ENCODE measurements at places on chromosomes 12 and 14.

DNA sequence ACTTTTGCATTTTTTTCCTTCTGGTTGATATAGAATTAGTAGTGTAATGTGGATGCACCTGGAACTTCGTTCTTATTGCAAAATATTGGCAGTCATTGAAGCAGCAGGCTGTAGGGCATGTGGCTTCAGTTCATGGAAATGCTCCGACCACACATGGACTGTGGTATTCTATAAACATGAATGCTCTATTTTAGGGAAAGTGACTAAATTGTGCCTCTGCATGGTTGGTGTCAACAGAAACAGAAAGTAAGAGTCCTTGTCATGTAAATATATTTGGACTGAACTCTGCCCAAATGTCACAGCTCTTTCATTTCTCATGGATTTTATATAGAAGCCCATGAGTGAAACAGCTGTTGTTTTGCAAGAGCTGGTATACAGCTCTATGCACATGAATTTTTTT, 917.0 kb downstream of the LRFN5 start:
- DNase-seq: no peak

DNA sequence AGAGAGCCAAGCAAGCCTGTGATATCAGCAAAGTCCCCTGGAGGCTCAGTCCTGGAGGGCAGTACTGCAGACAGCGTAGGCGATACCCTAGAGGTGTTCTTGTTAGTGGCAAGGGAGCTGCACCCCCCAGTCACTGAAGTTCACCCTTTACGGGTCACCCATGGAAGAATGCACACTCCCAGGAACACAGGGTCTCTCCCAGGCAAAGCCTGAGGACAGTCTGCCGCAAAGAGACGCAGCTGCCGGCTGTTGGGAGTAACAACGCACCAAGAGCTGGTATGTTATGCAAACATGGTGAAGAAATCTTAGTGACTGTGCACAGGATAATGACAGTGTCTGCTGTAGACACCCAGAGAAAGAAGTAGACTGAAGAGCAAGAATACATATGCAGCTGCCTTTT, 43.5 kb upstream of the NOS1 start:
- DNase-seq: no peak

- no peak for DNase-seq
Measured at GRCh38 chr12:14314801-14315200, 50.7 kb upstream of the ATF7IP start.

DNA sequence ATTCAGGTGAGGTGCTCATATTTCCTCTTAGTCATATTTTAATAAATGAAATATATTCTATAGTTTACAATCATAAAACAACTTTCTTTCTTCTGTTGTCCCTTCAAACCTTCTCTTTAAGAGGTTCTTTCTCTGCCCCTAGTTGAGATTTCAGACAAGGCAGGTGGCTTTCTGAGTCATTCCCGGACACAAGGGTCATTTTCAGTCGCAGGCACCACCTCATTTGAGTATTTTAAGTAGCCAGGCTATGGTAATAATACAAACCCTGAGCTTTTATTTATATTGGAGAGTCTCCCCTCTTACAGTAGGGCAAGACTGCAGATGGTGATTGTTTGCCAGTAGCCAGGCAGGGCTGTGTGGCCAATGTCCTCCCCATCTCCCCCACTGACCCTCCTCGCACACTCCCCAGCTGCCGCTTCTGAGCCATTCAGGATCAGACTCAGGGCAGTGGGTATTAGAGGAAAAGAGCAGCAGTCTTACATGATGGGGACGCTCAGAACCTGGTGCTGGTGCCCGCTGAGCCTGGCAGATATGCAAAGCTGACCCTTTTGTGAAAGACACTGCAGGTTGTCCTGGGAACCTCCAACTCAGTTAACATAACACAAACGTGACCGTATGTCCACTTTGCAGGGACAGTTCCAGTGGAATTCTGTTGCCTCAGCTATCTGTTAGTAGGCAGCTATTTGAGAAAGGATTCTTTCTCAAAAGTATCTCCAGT, 101.1 kb upstream of the BCL2L14 start:
- no peak for DNase-seq

GRCh38 chr12:28104903-28105864, 85.1 kb upstream of the CCDC91 start:
- no peak for DNase-seq

GRCh38 chr12:59079002-59079401, 158.7 kb upstream of the LRIG3 start:
- no peak for DNase-seq

- DNase-seq: no peak
Measured at GRCh38 chr12:26250801-26251200, 55.4 kb downstream of the SSPN start.

- no peak for DNase-seq
Measured at GRCh38 chr12:14784471-14784870, 18.8 kb downstream of the WBP11 start.

GRCh38 chr14:36221112-36221511, 44.6 kb upstream of the PTCSC3 start:
- DNase-seq: no peak

DNA sequence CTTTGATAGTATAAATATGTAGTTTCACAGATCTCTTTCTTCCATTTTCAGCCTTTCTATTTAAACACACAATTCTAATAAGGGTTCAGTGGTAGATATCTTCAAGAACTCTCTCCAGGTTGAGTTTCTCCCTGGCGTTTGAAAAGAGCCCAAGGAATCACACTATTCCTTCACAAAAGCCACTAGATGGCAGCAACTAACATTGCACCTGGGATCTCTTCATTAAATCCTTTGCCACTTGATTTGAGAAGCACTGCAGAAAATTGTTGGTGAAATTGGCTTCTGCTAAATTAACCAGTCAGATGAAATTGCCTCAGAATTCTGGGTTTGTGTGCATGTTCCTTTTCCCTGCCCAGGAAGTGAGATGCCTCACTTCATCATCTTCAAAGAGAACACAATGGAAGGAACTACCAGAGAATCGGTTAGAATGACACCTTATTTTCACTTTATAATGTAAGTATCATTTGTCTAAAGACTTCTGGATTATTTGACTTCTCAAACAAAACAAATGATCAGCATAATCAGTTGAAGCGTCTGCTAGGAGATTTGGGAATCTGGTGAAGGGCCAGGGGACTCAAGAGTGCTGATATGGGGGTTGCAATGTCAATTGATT, 6.8 kb downstream of the CCDC198 start:
- DNase-seq: peak; percentile 36

DNA sequence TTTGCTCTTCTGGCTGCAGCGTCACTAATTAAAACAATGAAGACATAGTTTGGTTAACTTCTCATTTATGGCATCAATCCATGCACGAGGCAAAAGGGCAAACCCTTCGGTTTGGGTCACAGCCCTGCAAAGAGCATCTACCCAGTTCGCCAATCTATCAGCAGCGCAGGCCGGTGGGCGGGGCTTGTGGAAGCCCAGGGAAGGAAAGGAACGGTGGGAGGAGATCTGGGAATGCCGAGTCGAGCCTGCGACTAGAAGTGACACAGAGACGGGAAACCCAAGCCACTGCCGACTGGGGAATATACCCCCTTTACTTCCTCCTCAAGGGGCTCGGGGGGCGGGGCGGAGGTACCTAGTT, 466 bp downstream of the KICS2 start:
- peak; percentile 86 for DNase-seq

DNA sequence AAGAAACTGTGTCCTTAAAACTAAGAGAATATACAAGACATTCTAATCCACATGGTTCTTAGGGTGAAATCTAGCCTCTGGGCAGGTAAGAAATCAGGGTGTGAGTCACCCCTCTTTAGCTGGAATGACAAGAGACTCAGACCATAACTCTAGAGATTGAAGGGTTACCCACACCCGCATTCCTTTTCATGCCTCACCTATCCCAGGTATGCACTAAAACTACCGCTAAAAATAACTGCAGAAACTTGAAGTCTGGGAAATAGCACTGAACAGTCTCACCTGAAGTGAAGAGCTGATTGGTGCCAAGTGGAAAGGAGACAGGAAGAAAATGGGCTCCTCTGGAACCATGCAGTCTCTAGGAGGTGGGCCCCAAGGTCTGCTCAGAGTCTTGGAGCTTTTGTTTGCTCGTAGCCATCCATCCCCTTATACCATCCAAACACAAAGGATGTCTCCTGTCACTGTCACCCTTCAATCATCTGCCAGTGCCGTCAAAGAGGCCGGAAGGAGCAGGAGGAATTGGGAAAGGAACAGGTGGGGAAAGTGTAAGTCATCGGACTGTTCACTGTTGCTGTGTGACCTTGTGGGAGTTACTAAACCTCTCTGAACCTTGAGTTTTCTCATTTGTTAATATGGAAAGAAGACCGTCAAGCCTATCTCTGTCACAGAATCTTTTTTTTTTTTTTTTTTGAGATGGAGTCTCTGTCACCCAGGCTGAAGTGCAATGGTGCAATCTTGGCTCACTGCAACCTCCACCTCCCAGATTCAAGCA, 22.4 kb downstream of the DDX47 start:
- DNase-seq: no peak

DNA sequence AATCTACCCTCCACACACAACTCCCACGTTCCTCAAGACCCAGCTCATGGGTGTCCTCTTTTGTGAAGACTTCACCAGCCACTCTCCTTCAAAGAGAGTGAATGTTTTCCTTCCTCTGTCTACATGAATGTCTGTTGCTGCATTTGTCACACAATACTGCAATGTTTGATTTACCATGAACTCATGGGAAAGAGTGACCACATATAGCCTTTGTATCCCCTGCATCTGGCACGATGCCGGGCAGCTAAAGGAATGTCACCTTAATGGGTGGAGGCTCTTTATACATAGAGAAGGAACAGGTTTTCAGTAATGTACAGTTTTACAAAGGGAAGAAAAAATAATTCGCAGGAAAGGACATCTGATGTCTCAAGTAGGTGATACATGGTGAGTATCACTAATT, 12.1 kb upstream of the BCDIN3D start:
- no peak for DNase-seq

DNA sequence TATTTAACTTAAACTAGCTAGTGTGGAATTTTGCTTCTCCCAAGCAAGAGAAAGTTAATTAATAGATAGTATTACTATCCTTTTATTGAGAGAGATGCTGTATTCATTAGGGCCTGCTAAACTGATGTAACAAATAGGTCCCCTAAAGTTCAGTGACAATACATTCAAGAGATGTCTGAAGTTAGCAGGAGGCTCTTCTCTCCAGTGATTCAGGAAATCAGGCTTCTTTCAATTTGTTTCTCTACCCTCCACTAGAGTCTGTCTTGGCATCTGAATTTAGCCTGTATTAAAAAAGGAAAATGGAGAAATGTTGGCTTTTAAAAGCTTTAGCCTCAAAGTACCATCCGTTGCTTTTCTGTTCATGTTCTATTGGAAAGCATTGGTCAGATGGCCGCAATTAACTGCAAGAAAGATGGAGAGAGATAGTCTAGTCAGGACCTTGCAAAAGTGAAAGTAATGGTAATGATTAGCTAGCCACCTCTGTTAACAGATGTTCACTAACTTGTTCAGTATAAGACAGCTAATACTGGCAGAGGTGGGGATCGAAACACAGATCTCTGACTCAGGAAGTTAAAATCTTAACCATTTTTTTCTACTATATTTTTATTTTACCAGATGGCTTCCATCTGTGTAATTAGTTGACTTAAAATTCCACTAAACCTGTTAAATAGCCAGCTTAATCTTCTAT, 786.8 kb downstream of the TMTC2 start:
- DNase-seq: no peak

- DNase-seq: no peak
Measured at GRCh38 chr14:104739546-104740516, 13.1 kb upstream of the SIVA1 start.

- DNase-seq: no peak
Measured at GRCh38 chr14:77026930-77027537, 1.5 kb downstream of the IRF2BPL start.

- DNase-seq: peak; percentile 11
Measured at GRCh38 chr12:19402743-19403431, 36.4 kb upstream of the AEBP2 start.

- DNase-seq: no peak
Measured at GRCh38 chr12:110555577-110556406, 27.3 kb downstream of the PPTC7 start.

DNA sequence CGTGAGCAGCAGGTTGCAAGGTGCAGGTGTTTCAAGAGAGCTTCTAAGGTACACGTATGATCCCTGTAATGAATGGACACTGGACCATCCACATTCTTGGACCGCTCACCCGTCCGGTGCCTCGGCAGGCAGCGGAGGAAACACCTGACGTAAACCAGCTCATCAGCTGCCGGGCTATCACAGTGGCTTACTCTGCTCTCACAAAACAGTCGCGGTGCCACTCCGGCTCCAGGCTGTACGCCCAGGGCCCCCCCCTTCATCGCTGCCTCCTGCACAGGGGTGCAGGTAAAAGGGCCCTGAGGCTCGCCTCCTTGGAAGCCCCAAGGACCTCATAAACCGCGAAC, 436 bp downstream of the VPS33A start:
- peak; percentile 24 for DNase-seq

DNA sequence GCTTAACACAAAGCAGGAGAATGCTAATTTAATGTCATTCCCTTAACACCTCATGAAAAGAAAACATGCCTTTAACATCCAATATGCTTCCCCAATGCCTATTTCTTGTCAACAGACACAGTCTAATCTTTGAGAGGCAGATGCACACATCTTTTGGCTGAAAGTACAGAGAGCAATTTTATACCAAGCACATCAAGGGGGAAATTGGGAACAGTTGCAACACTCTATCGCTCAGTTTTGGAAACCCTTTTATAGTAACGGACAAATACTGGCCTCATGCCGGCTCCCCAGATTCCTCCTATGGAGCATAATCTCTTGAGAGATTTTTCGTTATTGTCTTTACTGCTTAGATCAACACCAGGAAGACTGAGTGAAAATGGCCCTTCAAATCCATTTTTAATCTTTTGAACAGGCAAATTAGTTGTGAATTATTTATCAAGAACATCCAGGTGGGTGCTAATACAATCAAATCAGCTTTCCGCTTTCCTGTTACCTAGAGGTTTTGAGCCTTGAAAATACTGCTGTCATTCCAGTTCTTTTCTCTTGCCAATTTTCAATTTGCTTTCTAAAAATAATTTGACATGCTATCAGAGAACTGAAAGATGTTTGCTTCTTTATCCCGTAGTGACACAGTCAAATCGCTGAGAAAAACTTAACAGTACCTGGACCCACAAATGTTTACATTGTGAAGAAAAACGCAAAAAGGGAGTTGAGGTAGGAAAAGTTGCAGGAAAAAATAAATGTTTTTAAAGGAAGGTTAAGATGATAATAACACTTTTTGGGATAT, 60.7 kb upstream of the CAND1 start:
- no peak for DNase-seq

GRCh38 chr12:115426732-115427131, 742.8 kb upstream of the TBX3 start:
- DNase-seq: no peak

- no peak for DNase-seq
Measured at GRCh38 chr14:73008501-73008900, 18.4 kb downstream of the ZFYVE1 start.

DNA sequence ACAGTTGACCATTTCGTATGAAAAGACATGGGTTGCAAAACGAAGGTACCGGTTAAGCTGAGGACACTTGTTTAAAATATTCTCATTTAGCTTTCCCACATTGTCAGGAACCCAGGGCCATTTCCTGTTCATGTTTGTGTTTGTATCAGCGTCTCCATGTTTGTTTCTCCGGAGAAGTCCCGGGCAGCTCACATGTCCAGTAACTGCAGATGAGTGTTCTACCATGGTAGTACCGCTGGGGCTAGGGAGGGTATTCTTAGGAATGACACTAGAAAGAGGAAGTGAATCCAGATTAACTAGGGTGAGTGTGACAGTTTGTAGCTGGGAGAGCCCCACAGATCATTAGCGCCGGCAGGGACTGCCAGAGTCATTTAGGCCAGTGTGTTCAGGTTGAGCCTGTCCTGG, 50.0 kb upstream of the EVL start:
- no peak for DNase-seq

- no peak for DNase-seq
Measured at GRCh38 chr12:46258129-46258528, 10.7 kb downstream of the SLC38A1 start.
